Stomach (tissue), 19 donors: ENCODE measurements at places on chromosomes 1 and 21. TPM values are rescaled to one million over a fixed set of nuclear protein-coding genes. Genes with fewer than 3 reads are reported as not detected.

GRCh38 chr1:236959112-236959511 lies 45.1 kb downstream of the MT1HL1 start:
- H3K27ac ChIP-seq: no peak overlapping the region
- H3K36me3 ChIP-seq: no peaks in the 10 kb centered on the region
- H3K4me3 ChIP-seq: no peak overlapping the region
- no peak for DNase-seq
- H3K27me3 ChIP-seq: no peaks in the 10 kb centered on the region
- H3K4me1 ChIP-seq: no peaks in the 10 kb centered on the region

- no peaks in the 10 kb centered on the region for H3K36me3 ChIP-seq
- no peak overlapping the region for H3K27ac ChIP-seq
- DNase-seq: no peak
- peaks cover 5% of the 10 kb centered on the region for H3K27me3 ChIP-seq
- H3K4me3 ChIP-seq: no peak overlapping the region
- no peaks in the 10 kb centered on the region for H3K4me1 ChIP-seq
Observed at GRCh38 chr1:147745271-147745670, 15.1 kb downstream of the GJA5 start.

GRCh38 chr1:121414905-121415304 lies 230.1 kb downstream of the SRGAP2C start:
- H3K27me3 ChIP-seq: no peaks in the 10 kb centered on the region
- H3K27ac ChIP-seq: no peak overlapping the region
- H3K4me3 ChIP-seq: no peak overlapping the region
- no peaks in the 10 kb centered on the region for H3K36me3 ChIP-seq
- DNase-seq: peak; percentile 3

- peaks cover 29% of the 10 kb centered on the region for H3K4me1 ChIP-seq
- no peak overlapping the region for H3K4me3 ChIP-seq
- H3K27ac ChIP-seq: no peak overlapping the region
- H3K36me3 ChIP-seq: no peaks in the 10 kb centered on the region
Observed at GRCh38 chr1:185562461-185563359, 171.5 kb upstream of the HMCN1 start.

- no peaks in the 10 kb centered on the region for H3K4me1 ChIP-seq
- no peak for DNase-seq
- no peaks in the 10 kb centered on the region for H3K27me3 ChIP-seq
- no peak overlapping the region for H3K4me3 ChIP-seq
- no peaks in the 10 kb centered on the region for H3K36me3 ChIP-seq
- H3K27ac ChIP-seq: no peak overlapping the region
Observed at GRCh38 chr1:175272361-175272760, 79.8 kb upstream of the KIAA0040 start.

The CCDC181 gene
- 0.87 TPM for total RNA-seq

- no peak overlapping the region for H3K27ac ChIP-seq
- no peaks in the 10 kb centered on the region for H3K27me3 ChIP-seq
- DNase-seq: no peak
- no peaks in the 10 kb centered on the region for H3K4me1 ChIP-seq
Observed at GRCh38 chr1:87394513-87394912, 65.8 kb downstream of the LMO4 start.

DNA sequence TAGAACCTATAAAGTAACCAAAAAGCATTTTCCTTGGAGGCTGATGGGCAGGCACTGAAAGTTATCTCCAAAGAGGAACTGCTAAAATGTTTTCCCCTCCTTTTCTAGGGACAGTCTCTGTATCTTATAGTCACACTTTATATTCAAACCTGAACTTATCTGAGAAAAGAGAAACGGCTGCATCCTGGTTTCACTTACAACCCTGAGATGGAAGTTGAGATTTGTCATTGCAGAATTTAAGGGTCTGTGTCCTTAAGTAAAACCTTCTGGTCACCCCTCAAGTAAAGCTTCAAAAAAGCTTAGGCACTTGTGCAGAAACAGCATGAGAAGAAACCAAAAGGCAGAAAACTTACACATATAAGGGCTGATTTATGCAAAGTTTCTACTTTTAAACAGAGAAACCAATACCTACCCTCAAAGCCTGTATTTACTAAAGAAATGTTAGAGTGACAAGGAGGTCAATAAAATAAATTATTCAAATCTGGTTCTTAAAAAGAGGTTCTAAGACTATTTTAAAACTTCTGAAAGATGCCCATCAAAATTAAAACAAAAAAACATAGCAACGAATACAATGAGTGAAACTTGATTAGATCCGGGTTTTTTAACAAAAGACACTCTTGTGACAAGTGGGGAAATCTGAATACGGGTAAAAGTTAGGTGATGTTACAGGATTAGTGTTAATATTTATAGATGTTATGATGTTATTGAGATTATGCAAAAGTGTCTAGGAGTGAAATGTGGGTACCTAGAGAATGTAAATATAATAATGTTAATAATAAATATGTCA lies 9.9 kb downstream of the CD58 start:
- peaks cover under 1% of the 10 kb centered on the region for H3K4me1 ChIP-seq
- no peak overlapping the region for H3K4me3 ChIP-seq
- no peak for DNase-seq
- no peaks in the 10 kb centered on the region for H3K27me3 ChIP-seq

The DMRTA2 gene
- not detected for total RNA-seq

DNA sequence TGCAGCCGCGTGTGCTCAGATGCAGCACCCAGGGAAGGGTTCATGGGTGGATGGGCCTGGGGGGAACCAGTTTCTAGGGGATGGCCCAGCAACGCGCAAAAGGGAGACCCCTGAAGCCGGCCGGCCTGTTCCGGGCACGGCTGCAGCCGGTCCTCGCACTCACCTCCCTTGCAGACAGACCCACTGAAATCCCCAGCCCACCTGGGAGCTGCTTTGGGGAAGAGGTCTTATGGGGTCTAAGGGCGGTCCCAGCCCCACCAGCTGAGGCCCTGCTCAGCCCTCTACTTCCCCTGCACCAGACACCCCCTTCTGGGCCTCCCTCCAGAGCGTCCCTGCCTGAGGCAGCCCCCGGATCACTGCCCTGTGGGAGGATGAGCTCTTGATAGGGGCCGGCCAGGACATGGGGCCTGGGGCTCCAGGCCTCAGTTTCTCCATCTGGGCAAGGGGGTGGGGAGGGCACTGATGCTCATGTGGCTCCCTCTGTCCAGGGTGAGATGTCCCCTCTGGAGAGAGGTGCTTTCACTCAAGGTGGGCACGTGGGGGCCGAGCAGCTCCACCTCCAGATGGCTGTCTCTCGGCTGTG lies 20.0 kb upstream of the TTC34 start:
- no peaks in the 10 kb centered on the region for H3K4me1 ChIP-seq
- no peaks in the 10 kb centered on the region for H3K36me3 ChIP-seq
- peaks cover 8% of the 10 kb centered on the region for H3K27me3 ChIP-seq
- no peak overlapping the region for H3K27ac ChIP-seq
- DNase-seq: no peak

- no peaks in the 10 kb centered on the region for H3K36me3 ChIP-seq
- H3K4me3 ChIP-seq: no peak overlapping the region
- no peaks in the 10 kb centered on the region for H3K4me1 ChIP-seq
- no peak overlapping the region for H3K27ac ChIP-seq
Observed at GRCh38 chr1:91603409-91603808, 102.8 kb downstream of the CDC7 start.

- H3K27me3 ChIP-seq: no peaks in the 10 kb centered on the region
- H3K36me3 ChIP-seq: peaks cover 80% of the 10 kb centered on the region
- H3K27ac ChIP-seq: no peak overlapping the region
- peaks cover 8% of the 10 kb centered on the region for H3K4me1 ChIP-seq
Observed at GRCh38 chr1:94531664-94532063, 9.9 kb downstream of the F3 start.

The CD1B gene
- total RNA-seq: not detected

GRCh38 chr1:219782929-219783328 lies 145.4 kb downstream of the SLC30A10 start:
- no peak overlapping the region for H3K27ac ChIP-seq
- H3K36me3 ChIP-seq: no peaks in the 10 kb centered on the region
- no peaks in the 10 kb centered on the region for H3K27me3 ChIP-seq
- no peak overlapping the region for H3K4me3 ChIP-seq
- DNase-seq: no peak

The C1QC gene
- total RNA-seq: 181 TPM

DNA sequence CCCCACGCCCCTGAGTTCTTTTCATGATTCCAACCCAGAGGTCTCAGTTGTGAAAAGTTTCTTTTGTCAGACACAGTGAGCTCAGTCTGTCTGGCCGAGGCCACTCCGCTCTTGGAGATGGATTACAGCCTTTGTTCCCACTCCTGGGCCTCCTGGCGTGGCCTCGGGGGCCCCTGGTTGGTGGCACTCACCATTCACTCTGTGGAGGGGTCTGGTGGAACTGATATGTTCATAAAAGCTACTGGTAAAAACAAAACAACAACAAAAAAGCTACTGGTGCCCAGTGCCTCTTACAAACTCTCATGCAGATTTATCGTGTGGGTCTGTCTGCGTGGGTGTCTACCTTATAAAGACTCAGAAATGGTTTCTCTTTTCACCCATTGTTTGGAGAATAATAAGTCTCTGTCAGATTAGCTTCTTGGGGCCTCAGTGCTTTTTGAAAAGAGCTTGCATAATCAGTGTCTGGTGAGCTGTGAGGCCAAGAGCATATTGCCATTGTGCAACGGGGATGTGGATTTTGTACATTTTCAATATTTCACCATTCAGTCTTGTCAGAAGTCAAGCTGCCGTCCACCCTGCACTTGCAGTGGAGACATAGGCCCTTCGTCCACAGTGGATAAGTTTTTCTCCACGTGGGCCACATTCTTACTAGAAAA lies 86.7 kb downstream of the GALNT2 start:
- H3K27ac ChIP-seq: no peak overlapping the region
- no peak for DNase-seq
- H3K4me1 ChIP-seq: peaks cover 20% of the 10 kb centered on the region
- no peaks in the 10 kb centered on the region for H3K36me3 ChIP-seq
- H3K4me3 ChIP-seq: no peak overlapping the region
- H3K27me3 ChIP-seq: no peaks in the 10 kb centered on the region

DNA sequence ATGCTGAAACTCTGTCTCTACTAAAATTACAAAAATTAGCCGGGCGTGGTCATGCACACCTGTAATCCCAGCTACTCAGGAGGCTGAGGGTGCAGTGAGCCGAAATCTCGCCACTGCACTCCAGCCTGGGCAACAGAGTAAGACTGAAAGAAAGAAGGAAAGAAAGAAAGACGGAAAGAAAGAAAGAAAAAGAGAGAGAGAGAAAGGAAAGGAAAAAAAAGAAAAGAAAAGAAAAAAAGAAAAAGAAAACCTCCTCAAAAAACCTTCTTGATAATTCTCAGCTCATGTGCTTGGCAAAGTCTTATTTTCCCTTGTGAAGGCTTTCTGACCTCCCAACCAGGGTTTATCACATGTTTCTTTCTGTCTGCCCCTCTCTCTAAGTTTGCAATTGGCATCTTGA lies 7.3 kb downstream of the NID1 start:
- H3K27me3 ChIP-seq: no peaks in the 10 kb centered on the region
- no peak for DNase-seq
- no peaks in the 10 kb centered on the region for H3K36me3 ChIP-seq
- H3K27ac ChIP-seq: peak overlapping the region; percentile 99
- peaks cover 25% of the 10 kb centered on the region for H3K4me1 ChIP-seq

DNA sequence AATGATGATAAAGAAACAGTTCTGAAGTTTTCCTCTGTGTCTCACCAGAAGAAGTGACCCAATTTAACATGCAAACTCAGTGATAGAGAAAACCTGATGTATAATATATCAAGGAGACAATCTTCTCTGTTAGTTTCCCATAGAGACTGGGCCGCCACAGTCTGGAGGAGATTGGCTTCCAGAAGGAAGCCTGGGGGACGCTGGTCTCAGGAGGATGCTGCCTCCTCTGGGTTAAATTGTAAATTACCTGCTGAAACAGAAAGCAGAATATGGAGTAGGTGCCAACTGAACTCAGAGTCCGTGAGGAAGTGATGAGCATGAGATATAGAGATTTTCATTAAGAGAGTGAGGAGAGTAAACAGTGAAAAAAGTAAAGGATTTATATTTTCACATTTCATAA lies 15.8 kb downstream of the OR14I1 start:
- H3K27me3 ChIP-seq: peaks cover under 1% of the 10 kb centered on the region
- peak; percentile 36 for DNase-seq
- no peak overlapping the region for H3K4me3 ChIP-seq
- no peaks in the 10 kb centered on the region for H3K36me3 ChIP-seq
- H3K4me1 ChIP-seq: no peaks in the 10 kb centered on the region
- H3K27ac ChIP-seq: no peak overlapping the region

DNA sequence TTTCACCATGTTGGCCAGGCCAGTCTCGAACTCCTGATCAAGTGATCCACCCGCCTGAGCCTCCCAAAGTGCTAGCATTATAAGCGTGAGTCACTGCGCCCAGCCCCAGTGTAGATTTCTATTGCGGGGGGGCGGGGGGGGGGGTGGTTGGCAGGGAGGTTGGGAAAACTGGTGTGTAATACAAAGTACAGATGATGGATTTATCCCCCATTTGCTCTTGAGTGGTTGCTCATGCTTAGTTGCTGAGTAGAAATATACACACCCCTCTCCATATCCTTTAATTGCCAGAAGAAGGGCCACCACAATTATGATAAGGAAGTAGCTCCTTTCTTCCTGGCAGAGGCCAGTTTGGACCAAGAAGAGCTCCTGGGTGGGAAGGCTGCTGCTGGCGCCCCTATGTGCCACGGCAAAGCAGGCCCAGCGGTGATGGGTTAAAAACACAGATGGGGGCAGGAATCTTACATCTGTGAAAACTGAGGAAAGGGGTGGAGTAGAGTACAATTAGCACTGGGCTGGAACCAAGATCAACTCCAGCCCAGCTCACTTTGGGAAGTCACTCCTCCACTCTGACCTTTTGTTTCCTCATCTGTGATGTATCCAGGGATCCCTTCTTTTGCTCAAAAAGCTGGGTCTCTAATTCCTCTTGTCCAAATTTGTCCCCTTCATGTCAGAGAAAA lies 55.2 kb downstream of the MRPL37 start:
- no peak for DNase-seq
- H3K4me1 ChIP-seq: peaks cover 8% of the 10 kb centered on the region
- no peak overlapping the region for H3K4me3 ChIP-seq
- no peak overlapping the region for H3K27ac ChIP-seq

GRCh38 chr1:159891275-159892157 lies 8.4 kb downstream of the CFAP45 start:
- peak; percentile 87 for DNase-seq
- peaks cover 14% of the 10 kb centered on the region for H3K4me1 ChIP-seq
- no peaks in the 10 kb centered on the region for H3K27me3 ChIP-seq
- H3K4me3 ChIP-seq: no peak overlapping the region
- H3K36me3 ChIP-seq: no peaks in the 10 kb centered on the region

GRCh38 chr21:42448686-42449085 lies 45.0 kb downstream of the UBASH3A start:
- H3K36me3 ChIP-seq: no peaks in the 10 kb centered on the region
- peaks cover 4% of the 10 kb centered on the region for H3K4me1 ChIP-seq
- no peak overlapping the region for H3K4me3 ChIP-seq
- DNase-seq: no peak
- H3K27ac ChIP-seq: no peak overlapping the region

GRCh38 chr1:74508449-74508848 lies 4.0 kb downstream of the LRRC53 start:
- no peak overlapping the region for H3K27ac ChIP-seq
- no peaks in the 10 kb centered on the region for H3K36me3 ChIP-seq
- no peak for DNase-seq

The THEMIS2 gene
- total RNA-seq: 5.3 TPM

The LCE1F gene
- total RNA-seq: not detected

- peaks cover 28% of the 10 kb centered on the region for H3K4me1 ChIP-seq
- H3K36me3 ChIP-seq: peaks cover 9% of the 10 kb centered on the region
- no peak for DNase-seq
- H3K27ac ChIP-seq: no peak overlapping the region
- no peaks in the 10 kb centered on the region for H3K27me3 ChIP-seq
- no peak overlapping the region for H3K4me3 ChIP-seq
Observed at GRCh38 chr1:8443558-8444194, 125.8 kb downstream of the SLC45A1 start.
